Cardiac atrium fibroblast (primary cell): ENCODE measurements at places on chromosomes 3 and 15. TPM values are rescaled to one million over a fixed set of nuclear protein-coding genes. Genes with fewer than 3 reads are reported as not detected.

Gene FBLN2
- total RNA-seq, result 485 and 859 TPM in 2 replicates

Gene FBN1
- total RNA-seq, result 911 and 1,039 TPM in 2 replicates

Gene TRPM1
- not detected in 2 replicates for total RNA-seq

Gene LEKR1
- total RNA-seq, result 1.3 TPM in 1 of 2 replicates, not detected in the other
